ENCODE measurements at places on chromosomes 6 and 20.

- DNase-seq, result no peak
These were observed 15.8 kb downstream of the POM121L2 start for GRCh38 chr6:27296106-27296783.

- DNase-seq, result no peak
These were observed 78.9 kb downstream of the THBS2 start for GRCh38 chr6:169174516-169175359.

- DNase-seq, result no peak
These were observed 27.1 kb downstream of the UBD start for GRCh38 chr6:29532320-29532951.

DNA sequence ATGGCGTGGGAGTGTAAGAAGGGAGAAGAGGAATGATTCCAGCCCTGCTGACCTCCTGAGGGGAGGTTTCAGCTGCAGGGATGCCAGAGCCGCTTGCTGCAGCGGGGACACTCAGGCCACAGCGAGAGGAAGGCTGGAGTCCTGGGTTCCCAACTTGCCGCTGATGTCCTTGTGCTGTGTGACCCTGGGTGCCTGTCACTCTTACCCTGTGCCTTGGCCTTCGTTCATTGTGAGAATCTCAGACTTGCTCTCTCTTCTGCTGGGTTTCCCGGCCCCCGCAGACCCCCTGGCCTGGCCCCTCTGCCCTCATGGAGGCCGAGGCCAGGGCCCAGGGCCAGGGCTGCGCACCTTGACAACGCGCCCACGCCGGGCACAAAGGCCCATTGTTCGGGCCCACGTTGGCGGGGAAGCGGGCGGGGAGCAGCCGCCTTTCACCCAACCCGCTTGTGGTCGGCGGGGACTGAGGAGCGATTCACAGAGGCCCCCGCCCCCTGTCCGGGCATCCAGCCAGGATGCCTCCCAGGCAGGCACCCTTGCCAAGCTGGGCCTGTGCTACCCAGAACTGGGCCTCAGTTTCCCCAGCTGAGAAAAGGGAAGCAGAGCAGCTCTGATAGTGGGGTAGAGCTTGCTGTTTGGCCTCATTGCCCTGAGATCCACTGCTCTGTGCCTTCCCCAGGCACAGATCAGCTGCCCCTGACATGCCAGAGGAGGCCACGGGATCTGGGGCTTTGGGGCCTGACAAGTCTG is 52.4 kb downstream of the CEBPB start:
- DNase-seq, result no peak

DNA sequence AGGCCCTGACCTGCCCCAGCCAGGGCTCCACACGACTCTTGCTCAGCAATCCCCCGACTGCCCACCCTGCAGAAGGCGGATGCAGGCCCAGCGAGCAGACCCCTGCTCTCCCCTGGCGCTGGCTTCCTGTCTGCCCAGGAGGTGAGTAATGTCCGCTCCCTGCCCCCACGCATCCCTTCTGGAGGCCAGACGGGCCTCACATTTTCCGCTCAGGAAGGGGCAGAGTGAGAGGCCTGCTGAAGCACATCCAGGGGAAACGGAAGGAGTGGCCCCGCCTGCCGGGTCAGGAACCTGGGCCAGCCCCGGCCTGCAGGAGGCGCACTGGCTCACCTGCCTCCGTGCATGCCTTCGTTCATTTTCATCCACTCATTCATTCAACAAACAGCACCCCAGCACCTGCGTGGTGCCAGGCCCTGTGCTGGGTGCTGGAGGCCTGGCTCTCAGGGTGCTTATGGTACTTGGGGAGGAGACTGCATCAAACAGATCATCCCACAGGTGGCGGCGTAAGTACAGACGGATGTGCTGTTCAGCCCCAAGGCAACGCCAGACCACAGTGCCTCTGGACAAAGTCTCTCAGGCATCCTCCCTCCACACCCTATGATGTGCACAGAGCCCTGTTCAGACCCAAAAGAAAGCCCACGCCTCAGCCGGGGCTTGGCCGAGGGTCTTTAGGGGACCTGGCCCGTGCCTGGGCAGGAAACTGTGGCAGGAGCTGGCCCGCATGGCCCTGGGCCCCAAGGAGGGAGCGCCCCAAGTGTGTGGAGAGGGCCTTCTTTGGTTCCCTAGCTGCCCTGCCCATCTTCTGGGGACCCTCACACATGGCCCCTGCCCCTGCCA is 112.1 kb downstream of the ASXL1 start:
- no peak for DNase-seq

DNA sequence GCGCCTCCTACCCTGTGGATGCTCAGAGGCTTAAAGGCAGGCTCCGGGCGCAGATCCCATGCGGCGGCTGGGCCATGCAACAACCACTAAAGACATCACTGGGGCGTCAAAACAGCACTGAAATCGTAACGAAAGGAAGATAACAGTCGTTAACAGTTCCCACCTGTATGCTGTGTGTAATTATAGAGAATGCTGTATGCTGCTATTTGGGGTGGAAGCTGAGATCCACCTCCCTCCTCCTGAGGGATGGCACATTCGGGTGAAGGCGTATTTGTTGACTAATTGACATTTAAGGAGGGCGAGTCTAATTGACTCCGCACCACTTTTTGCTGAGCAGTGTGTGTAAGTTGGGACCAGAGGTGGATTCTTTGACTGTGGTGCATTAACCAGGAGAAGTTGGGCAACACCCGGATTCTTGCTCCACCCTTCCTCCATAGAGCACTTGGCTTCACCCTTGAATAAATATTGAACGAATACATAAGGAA is 687 bp downstream of the SLC35A1 start:
- no peak for DNase-seq

DNA sequence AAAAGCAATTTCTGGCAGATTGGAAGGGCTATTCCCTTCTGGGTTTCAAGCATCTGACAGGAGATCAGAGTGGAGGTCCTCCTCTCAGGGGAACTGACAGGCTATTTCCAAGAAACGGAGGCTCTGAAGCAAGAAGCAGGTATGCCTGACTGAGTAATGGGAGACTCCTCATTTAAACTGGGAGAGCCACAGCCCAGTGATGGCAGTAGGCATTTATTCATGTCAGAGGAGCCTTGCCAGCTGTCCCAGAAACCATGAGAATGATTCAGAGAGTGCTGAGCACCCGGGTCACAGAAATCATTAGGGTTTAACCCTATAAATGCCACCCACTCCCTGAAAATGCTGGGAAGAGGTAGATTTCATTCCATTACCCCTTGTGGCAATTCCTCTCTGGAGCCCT is 247.5 kb upstream of the RNF217 start:
- no peak for DNase-seq

GRCh38 chr20:2524709-2525506 is 11.5 kb upstream of the TMC2 start:
- DNase-seq, result peak; percentile 13

DNA sequence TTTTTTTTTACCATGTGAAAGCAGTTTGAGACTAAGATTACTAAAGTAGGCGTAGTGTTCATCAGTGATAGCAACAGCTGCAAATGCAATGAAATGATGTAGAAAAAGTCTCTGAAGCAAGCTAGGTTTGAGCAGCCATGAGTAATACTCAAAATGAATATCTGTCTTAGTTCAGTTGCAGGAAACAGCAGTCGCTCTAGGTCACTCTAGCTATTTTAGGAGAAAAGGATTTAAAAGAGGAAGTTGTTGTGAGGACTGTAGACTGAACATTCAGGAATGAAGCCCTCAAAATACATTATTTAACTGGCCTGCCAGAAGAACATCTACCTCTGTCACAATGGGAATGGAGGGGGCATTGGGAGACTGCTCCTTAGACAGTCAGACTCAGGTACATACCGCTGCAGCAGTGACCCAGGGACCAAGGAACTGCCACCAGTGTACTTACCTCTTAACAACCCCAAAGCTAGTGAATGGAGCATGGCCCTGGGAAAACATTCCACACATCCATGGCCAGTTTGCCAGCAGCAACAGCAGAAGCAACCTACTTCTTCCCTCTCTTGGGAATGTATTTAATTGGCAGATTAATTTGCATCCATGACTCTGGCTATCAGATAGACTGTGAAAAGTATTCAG is 243.0 kb upstream of the KHDRBS2 start:
- DNase-seq, result no peak

DNA sequence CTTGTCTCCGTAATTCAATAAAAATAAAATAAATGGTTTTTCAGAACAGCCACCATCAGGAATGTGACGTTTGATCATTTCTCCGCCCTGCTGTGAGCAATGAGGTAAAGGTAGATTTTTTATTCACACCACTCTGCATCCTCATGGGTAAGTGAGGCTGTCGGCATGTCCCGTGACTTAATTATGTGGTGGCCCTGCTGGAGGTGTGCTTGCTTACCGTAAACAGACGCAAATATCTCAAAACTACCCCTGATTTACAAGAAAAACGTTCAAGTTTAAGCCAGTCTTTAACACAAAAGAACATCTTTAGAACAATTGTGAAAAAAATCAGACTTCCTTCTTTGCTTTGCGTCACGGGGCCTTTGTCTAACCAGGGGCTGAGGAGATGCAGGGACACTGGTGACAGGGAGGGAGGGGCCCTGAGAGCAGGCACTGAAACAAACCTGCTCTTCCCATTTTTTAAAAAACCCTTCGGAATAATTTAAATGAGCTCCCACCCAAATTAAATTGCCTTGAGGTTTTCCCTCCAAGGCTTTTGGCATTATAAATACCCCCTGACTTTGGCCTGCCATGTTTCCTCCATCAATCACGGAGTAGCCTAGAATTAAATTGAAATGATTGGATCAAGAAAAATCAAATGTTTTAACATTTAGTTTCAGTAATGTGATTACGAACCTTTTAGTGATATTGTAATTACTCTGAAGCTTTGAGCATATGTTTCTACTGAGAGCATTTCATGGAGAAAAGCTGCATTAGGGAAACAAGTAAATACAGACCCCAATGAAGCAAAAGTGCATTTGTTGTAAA is 13.4 kb downstream of the PRKN start:
- DNase-seq, result no peak

DNA sequence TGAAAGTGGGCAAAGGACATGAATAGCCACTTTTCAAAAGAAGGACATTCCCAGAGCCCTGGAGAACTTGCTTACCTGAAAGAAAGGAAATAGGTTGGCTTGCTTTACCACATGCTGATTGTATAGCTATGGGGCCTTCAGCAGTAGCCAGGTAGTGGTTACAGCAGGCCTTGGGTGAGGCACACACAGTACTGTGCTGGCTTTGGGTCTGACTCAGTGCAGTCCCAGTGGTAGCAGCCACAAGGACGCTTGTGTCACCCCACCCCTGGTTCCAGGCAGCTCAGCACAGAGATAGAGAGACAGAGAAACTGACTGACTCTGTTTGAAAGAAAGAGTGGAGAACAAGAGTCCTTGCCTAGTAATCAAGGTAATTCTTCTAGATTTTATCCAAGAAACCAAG is 201.0 kb upstream of the EYS start:
- no peak for DNase-seq

DNA sequence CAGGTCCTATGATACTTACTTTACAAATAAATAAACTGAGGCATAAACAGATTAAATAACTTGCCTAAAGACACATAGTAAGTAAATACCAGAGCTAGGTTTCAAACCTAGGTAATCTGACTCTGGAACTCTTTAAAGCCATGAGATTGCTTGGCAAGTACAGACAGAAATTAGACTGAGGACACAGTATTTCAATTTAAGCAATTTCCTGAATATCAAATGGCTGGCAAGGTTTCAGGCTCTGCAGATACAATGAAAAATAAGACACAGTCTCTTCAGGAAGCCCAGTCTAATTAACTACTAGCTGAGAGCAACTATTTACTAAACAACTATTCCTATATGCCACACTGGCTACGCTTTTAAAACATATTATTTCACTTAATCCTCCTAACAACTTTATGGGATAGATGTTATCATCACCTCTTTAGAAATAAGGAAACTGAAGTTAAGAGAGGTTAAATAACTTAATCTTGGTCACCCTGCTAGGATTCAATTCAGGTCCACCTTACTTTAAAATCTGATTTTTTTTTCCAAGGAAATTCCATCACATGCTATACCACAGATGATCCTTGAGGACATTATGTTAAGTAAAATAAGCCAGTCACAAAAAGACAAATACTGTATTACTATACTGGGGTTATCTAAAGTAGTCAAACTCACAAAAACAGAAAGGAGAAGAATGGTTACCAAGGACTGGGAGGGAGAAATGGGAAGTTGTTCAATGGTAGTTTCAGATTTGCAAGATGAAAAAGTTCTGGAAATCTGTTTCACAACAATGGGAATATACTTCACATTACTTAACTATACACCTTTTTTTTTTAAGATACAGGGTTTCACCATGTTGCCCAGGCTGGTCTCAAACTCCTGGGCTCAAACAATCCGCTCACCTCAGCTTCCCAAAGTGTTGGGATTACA is 4.1 kb downstream of the TRPC4AP start:
- DNase-seq, result no peak

DNA sequence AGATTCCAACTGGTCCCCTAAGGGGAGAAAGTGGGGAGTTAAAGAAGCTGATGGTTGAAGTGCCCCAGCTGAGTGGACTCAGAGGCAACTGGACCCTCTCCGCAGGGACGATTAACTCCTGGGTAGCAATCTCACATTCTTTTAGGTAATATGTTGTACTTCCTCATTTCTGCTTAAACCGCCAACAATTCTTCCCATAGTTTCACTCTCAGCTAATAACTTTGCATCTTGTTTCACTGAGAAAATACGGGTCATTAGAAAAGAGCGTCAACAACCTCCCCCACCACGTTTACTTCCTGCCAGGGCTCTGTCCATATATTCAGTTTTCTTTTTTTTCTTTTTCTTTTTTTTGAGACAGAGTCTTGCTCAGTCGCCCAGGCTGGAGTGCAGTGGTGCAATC is 39.5 kb upstream of the CHD6 start:
- no peak for DNase-seq

DNA sequence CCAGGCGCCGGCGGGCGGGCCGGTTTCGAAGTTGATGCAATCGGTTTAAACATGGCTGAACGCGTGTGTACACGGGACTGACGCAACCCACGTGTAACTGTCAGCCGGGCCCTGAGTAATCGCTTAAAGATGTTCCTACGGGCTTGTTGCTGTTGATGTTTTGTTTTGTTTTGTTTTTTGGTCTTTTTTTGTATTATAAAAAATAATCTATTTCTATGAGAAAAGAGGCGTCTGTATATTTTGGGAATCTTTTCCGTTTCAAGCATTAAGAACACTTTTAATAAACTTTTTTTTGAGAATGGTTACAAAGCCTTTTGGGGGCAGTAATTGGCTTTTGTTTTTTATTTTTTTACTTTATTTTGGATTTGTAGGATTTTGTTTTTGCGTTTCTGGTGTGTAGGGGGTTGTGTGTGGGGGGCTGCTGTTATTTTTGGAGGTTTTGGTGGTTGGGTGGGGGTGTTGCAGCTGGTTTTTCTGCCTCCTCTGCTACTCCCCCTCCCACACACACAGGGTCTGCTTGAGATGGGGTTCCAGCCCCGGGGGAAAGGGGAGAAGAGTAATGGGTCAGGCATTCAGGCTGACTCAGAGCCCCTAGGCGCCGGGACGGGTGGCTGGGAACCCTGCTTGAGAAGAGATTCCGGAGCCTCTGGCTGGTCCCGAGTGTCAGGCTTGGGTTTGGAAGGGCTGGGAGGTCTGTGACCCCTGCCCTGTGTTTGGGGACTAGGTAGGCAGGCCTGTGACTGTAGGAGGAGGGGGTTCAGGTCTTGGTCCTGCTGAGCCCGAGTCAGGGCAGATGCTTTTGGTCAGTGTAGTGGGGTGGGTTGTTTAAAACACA is 2.0 kb downstream of the CEBPB start:
- peak; percentile 66 for DNase-seq
